ENCODE measurements at places on chromosomes 2 and 18. TPM values are rescaled to one million over a fixed set of nuclear protein-coding genes. Genes with fewer than 3 reads are reported as not detected.

DNA sequence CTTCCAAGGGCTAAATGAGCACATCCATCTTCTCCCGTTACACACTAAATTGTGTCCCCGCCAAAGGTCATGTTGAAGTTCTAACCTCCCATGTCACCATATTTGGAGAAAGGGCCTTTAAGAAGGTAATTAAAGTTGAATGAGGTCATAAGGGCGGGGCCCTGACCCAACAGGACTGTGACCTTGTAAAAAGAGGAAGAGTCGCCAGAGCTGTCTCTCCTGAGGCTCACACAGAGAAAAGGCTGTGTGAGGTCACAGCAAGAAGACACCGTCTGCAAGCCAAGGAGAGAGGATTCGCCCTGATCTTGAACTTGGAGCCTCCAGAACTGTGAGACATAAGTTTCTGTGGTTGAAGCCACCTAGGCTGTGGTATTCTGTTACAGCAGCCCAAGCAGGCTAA lies 24.1 kb downstream of the TRABD2A start:
- DNase-seq = no peak

GRCh38 chr2:104847586-104848160 lies 6.2 kb upstream of the POU3F3 start:
- DNase-seq = no peak

DNA sequence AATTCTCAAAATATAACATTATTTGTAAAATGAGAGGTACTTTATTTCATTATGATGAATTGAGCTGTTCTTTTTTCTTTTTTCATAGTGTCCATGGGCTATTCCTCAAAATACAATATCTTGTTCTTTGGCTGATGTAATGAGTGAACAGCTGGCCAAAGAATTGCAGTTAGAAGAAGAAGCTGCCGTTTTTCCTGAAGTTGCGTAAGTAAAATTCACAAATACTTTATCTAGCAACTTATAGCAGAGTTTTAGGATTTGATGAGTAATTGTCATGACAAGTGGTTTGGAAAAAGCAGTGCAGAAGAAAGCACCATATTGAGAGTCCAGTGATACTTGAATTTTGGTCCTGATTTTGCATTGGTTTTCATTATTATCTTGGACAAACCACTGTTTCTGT lies 9.8 kb downstream of the RIOK3 start:
- no peak for DNase-seq

DNA sequence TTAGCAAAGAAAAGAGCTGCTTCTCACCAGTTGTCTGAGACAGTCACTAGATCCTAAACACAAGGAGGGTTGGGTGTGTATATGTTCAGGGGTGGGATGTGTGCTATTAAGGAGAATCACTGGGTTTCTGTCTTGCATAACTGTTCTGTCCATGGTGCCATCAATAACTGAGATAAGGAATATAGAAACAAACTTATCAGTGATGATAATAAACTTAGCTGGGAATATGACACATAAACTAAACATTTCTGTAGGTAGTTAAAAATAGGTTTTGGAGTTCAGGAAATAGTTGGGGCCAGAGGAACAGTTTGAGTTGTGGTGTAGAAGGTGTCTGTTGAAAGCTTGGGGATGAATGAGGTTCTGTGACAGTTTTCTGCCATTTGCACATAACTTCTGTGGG lies 17.4 kb downstream of the NAPG start:
- no peak for DNase-seq

GRCh38 chr2:443741-444140 lies 155.8 kb upstream of the ALKAL2 start:
- DNase-seq = no peak

DNA sequence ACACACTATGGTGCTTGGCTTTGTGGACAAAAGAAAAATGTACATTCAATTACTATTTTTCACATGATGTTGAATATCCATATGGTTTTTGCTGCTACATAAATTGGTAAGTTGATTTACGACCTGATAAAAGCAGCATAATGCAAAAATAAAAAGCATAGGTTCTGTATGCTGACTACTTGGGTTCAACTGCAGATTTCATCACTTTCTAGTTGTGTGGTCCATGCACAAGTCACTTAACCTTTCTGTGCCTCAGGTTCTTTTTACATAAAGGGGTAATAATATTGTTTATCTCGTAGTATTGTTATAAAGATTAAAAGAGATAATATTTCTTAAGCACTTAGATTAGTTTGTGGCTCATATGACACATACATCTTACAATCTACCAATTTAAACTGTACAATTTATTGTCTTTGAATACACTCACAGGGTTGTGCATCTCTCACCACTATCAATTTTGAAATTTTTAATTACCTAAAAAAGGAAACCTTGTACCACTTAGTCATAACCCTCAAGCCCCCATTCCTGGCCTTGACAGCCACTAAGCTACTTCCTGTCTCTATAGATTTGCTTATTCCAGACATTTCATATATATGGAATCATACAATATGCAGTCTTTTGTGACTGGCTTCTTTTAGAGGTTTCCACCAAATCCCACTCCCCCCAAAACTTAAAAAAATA lies 1443.9 kb downstream of the SUCLG1 start:
- DNase-seq = no peak

- no peak for DNase-seq
Measured at GRCh38 chr18:43525169-43525568, 247.9 kb upstream of the SYT4 start.

DNA sequence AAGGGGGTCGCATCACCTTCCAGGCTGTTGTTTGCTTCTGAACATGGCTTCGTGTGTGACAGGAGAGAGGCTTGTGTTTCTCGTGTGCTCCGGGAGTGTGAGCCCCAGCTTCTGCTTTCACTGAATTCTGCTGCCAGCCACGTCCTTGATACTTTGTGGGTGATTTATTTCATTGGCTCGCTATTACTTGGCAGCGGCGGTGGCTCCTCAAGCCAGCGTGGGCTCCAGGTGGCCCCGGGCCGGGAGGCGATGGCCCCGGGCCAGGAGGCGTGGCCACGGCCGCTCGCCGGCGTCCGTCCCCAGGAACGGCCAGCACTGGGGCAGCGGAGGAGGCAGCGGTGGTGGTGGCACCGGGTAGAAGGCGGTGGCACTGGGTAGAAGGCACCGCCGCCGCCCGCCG lies 63.1 kb downstream of the NAPG start:
- DNase-seq = no peak

- no peak for DNase-seq
Measured at GRCh38 chr2:168396131-168396530, 59.9 kb upstream of the CERS6 start.

- no peak for DNase-seq
Measured at GRCh38 chr2:224029876-224030275, 9.2 kb downstream of the SERPINE2 start.

DNA sequence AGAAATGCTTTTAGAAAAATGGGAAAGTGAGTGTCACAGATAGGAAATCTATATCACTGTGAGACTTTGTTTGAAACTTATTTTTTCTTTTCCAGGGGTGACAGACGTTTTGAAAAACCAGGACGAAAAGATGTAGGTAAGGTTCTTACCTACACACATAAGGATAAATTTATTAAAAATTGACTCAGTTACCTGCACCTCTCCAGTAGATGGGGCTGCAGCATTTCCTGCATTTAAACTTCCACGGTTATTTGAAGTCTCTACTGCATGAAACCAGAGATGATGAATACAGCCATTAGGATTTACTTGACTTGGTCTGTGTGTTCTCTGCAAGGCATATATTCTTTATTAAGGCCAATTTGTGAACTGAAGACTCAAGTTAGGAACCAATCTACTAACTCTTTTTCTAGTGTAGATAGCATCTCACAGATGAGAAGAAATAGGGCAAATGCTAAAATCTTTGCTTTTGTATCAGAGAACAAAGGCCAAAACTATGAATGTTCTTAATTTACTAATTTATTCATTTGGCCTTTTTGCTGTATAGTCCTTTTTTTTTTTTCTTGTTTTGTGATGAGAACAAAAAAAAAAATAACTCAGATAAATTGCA lies 15.0 kb downstream of the KCNJ13 start:
- DNase-seq = no peak

DNA sequence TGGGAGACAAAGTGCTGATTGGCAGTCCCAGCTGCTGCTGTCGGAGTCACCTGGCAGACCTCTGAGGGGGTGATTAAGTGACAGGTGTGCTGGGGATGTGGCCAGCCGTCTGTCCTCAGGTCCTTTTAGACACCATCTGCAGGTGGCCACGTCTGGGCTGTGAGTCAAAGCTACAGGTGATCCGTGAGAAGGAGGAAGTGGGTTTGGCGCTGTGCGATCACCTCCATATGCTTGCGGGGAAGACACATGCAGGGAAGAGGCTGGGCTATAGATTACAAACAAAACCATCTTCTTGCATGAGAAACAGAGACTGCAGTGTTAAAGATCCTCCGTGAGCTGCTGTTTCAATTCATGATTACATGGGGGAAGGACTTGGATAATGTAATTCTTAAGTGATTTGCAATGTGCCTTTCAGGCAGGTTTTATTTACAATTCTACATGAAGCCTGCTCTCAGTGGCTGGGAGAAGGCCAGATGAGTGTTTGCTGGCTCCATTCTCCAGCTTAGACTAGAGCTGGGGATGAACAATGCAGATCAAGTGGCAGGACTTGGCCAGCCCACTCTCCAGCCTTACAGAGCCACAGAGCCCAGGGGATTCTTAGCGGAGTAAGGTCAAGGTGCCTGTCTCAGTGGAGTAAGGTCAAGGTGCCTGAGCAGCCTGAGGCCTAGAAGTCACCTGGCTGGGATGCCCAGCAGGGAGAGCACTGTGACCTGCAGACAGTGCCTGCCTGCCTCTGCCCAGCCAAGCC lies 87.8 kb downstream of the LYPD1 start:
- DNase-seq = peak; percentile 25

DNA sequence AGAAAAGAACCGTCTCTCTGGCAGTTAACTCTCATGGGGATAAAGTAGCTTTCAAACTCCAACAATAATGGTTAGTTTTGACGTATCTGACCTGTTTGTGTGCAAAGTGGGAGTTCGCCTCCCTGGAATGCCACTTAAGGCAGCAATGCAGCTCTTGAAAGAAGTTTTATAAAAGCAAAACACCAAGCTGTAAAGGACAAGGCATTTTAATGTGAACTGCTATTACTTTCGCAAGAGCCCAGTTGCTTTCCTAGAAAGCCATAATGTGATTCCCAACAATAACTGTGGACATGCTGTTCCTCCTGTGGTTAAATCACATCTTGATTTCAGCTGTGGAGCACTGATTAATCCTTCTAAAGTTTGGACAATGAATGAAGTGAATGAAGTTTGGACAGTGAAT lies 303.7 kb downstream of the PTPRM start:
- no peak for DNase-seq

DNA sequence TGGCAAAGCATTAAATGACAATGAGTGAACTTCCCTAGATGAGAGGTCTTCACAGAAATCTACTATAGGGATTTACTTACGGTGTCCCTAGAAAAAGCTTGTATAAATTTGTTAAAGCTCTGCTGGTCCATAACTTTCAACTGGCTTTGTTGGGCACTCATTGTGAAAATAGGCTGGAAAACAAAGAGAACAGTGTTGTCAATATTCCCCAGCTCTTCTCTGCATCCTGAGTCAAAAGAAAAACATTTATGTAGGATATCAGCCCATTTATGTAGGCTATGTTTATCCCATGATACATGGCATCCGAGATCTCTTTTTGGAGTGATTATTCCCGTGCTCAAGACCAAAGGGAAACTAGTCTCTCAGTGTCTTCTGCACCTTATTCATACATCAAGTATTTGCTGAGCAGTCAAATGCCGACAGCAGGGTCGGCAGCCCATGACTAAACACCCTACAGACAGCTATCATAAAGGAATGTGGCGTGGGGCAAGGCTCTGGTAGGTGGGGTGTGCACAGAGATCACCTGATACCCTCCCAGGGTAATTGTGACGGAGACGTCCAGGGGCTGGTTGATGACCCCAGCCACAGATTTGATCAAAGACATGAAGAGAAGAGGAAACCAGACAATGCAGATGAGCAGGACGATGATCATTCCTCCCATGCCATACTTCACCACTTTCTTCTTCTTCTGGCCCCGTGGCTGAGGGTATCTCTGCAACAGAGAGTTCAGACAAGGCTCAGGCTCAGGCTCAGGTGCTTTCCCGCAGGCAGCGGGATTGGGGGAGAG lies 155.9 kb downstream of the NAPG start:
- no peak for DNase-seq

DNA sequence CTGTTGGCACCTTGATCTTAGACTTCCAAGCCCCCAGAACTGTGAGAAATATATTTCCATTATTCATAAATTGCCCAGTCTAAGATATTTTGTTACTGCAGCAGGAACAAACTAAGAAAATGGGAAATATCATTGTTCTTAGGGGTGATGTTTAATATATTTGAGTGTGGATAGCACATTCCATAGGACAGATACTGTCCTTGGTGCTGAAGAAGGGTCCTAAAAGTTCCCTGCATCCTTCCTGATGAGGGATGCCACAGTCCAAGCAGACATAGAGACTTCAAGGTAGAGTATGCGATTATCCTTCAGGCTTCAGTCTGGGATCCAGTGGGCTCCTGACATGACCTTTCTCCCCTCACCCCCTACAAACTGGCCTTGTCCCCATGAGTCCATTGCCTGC lies 689.0 kb downstream of the TDRD15 start:
- DNase-seq = no peak

GRCh38 chr2:101464841-101465240 lies 10.1 kb downstream of the RFX8 start:
- DNase-seq = no peak

DNA sequence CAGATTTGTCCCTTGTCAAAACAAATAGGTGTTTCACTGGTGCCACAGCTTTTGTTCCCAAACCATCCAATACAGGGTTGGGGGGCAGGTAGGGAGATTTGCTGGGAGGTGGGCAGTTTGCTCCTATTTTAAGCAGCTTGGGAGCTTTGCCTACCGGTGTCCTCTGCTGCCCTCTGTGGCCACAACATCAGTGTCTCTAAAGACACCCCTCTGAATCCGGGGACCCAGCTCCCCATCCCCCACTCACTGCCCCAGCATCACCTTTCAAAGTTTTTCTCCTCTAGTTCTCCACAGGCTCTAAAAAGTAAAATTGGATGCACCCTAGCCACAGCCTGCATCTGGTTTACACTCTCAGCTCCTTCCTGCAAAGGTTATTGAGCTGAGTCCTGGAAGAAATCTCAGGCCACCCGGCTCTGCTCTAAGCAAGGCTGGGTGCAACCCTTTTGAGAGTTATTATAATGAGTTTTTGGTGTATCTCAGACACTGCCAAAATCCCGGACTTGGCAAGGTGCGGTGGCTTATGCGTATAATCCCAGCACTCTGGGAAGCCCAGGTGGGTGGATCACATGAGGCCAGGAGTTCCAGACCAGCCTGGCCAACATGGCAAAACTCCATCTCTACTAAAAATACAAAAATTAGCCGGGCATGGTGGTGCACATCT lies 2.9 kb upstream of the EPAS1 start:
- no peak for DNase-seq

GRCh38 chr2:65263262-65263661 lies 35.6 kb downstream of the ACTR2 start:
- DNase-seq = no peak

GRCh38 chr2:109636317-109636716 lies 22.2 kb downstream of the SOWAHC start:
- no peak for DNase-seq

- DNase-seq = no peak
Measured at GRCh38 chr2:11234309-11234708, 79.0 kb downstream of the SLC66A3 start.

The ALPP gene
- total RNA-seq = not detected

The TBR1 gene
- 0.33 TPM for total RNA-seq

The CRYBA2 gene
- total RNA-seq = not detected

The CFC1 gene
- total RNA-seq = not detected

The DYNAP gene
- total RNA-seq = not detected

The CCBE1 gene
- 3.5 TPM for total RNA-seq

The ARID5A gene
- total RNA-seq = 18.9 TPM

The GORASP2 gene
- 45.2 TPM for total RNA-seq

The SLC4A3 gene
- 4.7 TPM for total RNA-seq

The ITGB6 gene
- 16.7 TPM for total RNA-seq

The EML6 gene
- total RNA-seq = 2.3 TPM

The KCNK3 gene
- 1.4 TPM for total RNA-seq

The XPO1 gene
- 129 TPM for total RNA-seq

The LGALSL gene
- total RNA-seq = 16.7 TPM

The PID1 gene
- total RNA-seq = 13.5 TPM

Measured in breast epithelium (tissue), 4 donors.